ENCODE measurements at places on chromosomes 7 and 10.

- no peak for DNase-seq
Observed at GRCh38 chr10:18860631-18861240, 187.9 kb upstream of the MALRD1 start.

DNA sequence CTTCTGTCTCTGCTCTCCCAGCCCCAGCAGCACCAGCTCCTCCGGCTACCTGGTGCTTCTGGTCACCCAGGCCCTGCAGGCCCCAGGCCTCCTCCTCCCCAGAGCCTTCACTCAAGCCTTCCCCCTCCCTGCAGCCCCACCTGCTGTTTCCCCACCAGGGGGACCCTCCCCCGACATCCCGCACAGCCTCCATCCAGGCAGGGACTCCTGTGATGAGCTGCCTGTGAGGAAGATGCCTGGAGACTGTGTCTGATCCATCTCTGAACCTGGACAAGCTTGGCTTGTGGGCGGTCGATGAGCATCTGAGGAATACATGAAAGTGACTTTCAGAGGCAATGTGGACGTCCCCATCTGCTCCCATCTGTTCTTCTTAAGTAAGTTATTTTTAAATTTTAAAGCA lies 45.0 kb downstream of the RAMP3 start:
- DNase-seq: no peak

GRCh38 chr10:96608805-96609204 lies 22.0 kb upstream of the TM9SF3 start:
- no peak for DNase-seq

- no peak for DNase-seq
Observed at GRCh38 chr7:154767142-154767541, 235.8 kb downstream of the PAXIP1 start.

GRCh38 chr7:33145156-33145555 lies 15.8 kb downstream of the BBS9 start:
- DNase-seq: no peak

DNA sequence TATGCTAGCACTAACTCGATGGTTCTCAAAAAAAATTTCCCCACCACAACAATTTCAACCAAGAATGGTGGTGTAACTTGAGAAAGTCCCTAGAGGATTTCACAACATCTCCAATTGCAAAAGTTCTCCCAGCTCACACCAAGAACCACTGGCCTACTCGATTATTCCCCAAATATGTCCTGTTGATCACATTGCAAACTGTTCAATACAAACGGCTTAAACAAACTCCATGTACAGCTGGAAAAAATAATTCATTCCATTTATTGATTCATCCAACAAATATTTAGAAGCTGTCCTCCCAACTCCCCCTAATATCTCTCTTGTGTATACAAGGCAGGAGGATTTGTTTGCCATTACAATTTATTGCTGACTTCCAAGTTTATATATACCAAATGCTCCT lies 19.1 kb downstream of the TMEM176B start:
- DNase-seq: no peak

DNA sequence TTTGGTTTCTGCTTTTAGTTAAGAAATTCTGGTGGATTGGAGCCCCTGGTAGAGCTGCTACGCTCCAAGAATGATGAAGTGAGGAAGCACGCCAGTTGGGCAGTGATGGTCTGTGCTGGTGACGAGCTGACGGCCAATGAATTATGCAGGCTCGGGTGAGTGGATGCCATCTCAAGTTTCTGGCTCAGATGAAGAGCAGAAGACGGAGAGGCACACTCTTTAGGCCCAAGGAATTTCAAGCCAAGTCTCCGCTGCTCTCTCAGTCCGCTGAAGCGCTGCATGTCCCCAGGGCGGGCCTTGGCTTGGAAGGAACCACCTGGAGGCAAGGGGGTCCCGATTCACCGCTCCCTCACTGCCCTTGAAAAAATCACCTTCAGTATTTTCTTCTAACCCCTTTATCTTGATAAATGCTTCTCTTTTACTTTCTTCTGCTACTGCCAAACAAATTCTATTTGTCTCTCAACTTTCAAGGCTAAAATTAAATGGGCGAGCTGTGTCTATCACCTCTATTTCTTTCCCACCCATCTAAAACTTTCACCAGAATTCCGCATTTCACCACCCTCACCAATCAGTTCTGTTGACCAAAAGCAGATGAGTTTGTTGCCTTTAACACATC lies 74.2 kb downstream of the ARMC3 start:
- DNase-seq: no peak

DNA sequence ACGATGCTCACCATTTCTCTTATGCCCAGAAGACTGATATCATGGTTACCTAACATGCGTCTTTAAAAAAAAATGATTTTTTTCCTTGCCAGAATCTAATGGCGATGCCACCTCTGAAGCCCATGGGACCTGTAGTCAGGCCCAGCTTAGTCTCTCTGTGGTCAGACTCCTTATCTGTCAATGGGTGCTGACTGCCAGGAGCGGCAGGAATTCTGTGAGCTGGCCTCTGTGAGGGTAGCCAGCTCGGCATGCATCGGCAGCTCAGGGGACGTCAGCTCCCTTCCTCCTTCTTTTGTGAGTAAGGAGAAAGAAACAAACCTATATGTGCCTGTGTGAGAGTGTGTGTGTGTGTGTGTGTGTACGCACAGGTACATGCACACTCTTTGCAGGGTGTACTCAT lies 49.9 kb upstream of the ZRANB1 start:
- DNase-seq: no peak

DNA sequence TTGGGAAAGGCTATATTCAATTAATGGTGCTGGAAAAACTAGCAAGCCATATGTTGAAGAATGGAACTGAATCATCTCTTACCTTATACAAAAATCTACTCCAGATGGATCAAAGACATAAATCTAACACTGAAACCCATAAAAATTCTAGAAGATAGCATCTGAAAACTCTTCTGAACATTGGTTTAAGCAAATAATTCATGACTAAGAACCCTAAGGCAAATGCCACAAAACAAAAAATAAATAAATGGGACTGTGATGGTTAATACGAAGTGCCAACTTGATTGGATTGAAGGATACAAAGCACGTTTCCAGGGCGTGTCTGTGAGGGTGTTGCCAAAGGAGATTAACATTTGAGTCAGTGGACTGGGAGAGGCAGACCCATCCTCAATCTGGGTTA lies 1130.0 kb downstream of the DNAJB9 start:
- no peak for DNase-seq

DNA sequence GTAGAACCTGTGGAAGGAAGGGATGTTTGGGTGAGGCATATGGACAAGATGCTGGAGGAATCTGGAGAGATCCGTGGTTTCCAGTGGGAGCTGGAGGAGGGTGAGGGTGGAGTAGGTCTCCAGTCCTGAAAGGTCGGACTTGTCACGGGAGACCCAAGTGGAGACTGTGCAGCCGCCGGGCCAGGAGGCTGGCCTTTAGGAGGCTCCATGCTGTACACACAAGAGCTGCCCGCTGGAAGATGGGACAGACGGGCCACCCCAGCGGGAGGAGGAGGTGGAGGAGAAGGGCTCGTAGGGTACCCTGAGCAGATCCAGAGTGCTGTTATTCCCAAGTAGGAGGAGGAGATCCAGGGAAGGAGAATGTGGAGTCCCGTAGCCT lies 106.7 kb downstream of the NKX6-2 start:
- DNase-seq: no peak

DNA sequence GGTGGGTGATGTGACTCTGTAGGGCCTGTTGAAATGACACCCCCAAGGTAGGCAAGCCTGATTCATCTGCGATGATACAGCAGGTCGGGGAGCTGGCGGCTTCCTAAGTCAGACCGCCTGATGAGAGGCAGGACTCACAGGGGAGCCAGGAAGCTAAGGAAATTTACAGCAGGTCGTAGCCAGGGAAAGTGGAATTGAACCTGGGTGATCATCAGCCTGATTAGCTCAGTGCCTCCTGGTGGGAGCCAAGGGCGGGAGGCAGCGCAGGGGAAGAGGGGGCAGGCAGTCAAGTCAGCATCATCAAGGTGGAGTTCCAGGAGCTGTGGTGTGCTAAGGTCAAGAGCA lies 18.5 kb upstream of the TRIM56 start:
- no peak for DNase-seq

DNA sequence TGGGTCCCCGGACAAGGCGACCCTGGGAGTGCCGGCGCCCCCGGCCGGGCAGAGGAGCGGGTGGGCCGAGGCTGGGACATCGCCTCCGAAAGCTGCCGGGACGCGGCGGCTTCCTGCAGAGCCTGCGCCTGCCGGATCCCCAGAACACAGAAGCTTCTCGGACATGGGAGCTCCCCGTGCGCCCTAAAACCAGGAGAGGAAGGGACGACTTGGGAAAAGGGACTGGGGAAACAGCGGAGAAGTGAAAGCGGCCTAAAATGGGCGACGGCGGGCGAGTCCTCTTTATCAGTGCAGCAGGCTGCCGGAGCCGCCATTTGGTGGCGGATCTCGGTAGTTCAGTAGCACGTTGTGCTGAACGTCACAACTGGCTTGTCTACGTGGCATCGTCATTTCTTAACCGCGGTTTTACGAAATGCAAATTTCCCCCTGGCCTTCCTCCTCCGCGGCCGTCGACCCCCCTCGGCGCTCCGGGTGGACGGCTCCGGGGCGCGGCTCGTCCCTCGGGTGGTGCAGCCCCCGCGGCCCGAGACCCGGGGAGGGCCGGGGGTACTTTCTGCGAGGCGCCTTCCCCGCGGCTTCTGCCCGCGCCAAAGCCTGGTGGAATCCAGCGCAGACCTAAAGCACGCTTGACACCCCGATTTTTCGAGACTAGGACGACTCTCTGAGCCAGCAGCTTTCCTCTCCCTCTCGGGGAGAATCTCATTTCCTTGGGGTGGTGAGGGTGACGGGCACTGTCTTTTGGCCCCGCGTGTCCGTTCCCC lies 9.9 kb upstream of the SPAG6 start:
- DNase-seq: peak; percentile 49
